ENCODE measurements at places on chromosomes 6 and 20. TPM values are rescaled to one million over a fixed set of nuclear protein-coding genes. Genes with fewer than 3 reads are reported as not detected.

- no peak for DNase-seq
Measured at GRCh38 chr6:43953794-43954310, 173.4 kb downstream of the MRPL14 start.

Gene SPEF1
- not detected for total RNA-seq

Gene BPI
- total RNA-seq = not detected

- DNase-seq = peak; percentile 39
Measured at GRCh38 chr6:106199998-106200397, 113.9 kb downstream of the PRDM1 start.

DNA sequence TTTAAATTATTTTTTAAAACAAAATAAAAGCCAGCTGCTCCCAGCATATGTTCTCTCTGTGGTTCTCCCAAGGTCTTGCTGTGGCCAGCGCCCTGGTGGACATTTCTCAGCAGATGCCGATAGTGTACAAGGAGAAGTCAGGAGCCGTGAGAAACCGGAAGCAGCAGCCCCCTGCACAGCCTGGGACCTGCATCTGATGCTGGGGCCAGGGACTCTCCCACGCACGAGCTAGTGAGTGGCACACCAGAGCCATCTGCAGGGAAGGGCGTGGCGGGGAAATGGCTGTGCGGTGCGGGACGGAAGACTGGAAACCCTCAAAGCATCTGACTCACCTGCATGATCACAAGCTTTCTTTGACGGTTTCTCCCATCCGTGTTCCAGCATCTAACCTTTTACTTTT, 16.5 kb downstream of the GFRA4 start:
- no peak for DNase-seq
